ENCODE measurements at places on chromosomes 7 and 10.

- no peak for DNase-seq
Measured at GRCh38 chr10:36872702-36873393, 252.6 kb upstream of the ANKRD30A start.

DNA sequence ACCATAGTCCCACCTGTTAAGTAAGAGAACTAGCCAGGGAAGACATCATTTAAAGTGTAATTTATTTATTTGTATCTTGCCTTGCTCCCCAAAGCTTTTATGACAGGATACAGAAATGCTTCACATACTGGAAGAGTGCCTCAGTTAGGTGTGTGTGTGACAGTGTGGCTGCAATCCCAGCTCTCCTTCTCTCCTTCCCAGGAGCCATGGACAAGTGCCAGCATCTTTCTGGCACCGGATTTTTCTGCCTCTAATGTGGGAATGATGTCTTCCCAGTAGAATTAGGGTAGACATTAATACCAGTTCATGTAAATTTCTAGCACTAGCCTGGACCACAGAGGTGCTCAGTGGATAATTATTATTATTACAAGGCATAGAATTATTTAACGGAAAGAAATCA, 30.3 kb upstream of the ATXN7L1 start:
- DNase-seq, result no peak

GRCh38 chr10:13019280-13019679, 17.8 kb upstream of the CCDC3 start:
- no peak for DNase-seq

GRCh38 chr7:88057655-88058054, 123.6 kb downstream of the ADAM22 start:
- DNase-seq, result no peak

DNA sequence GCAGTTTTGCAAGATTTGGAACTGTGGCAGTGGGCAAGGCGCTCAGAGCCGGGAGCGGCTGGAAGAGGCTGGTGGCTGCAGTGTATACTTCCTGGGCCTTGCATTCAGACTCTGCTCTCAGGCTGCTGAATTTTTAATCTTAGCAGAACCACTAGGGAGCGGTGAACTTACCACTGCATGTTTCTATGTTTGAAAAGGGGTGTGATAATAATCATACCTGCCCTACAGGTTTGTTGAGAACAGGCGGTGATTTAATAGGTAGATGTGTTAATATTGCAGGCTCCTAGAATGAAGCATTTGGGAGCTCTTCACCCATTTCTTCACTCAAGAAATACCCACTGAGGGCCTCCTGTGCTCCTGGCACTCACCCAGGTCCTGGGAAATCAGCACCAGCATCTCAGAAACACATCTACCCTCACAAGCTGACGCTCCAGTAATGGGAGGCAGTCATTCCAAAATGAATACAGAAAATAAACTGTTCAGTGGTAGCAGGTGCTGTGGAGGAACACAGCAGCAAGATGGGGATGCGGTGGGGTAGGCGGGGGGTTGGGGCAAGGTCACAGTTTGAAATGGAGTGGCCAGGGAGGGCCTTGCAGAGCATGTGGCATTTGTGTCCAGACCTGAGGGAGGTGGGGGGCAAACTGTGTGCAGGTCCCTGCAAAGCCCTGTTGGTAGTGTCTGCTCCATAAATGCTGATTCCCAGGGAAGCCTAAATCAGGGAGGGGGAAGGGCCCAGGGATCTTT, 41.0 kb downstream of the VWA2 start:
- DNase-seq, result no peak

GRCh38 chr7:75878769-75879611, at the start of gene RHBDD2:
TSS of gene RHBDD2 (plus strand) at chr7:75879034. CDS start at chr7:75879083, 49 bp downstream.
- peak; percentile 94 for DNase-seq

Data from NCI-H187 (cell line).